ENCODE measurements at places on chromosomes 11 and 22.

- no peak for DNase-seq
Measured at GRCh38 chr11:121389651-121390050, 62.5 kb upstream of the SORL1 start.

DNA sequence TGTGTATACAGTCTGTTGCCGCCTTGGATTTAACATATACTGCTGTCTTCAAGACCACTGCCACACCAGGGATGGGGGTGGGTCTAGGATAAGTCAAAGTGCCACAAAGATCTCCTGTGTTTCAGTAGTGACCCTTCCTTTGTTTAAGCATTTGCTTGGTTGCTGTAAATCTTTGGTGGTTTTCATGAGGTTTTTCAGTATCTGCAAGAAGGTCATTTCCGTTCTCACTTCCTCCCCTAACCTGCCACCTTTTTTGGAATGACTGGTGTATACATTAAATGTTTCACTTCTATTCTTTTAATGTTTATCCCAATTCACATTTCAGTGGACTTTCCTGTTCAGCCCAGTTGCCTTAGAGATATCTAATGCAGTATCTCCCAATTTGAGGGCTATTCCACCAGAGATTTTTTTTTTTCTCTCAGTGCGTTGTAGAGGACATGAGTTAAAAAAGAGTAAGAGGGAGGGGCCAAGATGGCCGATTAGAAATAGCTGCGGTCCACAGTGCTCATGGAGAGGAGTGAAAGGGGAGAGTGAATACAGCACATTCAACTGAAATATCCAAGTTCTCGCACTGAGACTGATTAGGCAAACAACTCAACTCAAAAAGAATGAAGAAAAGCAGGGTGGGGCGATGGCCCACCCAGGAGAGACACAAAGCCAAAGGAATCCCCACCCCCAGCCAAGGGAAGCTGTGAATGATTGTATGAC, 43.2 kb downstream of the USP47 start:
- no peak for DNase-seq

DNA sequence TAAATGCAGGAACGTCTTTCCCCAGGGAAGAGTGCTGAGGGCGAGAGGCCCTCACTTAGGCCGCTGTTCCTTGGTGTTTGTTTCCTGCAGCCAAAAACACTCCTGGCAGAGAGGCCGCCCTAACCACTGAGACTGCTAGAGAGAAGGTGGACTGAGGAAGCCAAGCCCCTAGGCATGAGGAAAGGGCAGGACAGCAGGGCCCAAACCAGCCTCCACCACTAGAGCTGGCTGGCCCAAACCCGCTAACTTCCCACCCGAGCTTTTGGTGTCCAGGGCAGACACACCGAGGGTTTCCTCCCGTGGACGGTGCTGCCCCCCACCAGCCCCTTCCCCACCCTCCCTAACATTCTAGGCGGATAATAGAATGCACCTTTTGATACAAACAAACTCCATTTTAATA, 6.0 kb downstream of the FGF19 start:
- DNase-seq = no peak

GRCh38 chr22:44402196-44403111, 89.7 kb upstream of the SHISAL1 start:
- no peak for DNase-seq

Measured in stimulated activated CD8-positive, alpha-beta memory T cell treated with anti-CD3 and anti-CD28 coated beads, Interleukin-7, amount 100 ng/mL, for 1 hour (primary cell).